Retinal pigment epithelial cell (primary cell): ENCODE measurements at places on chromosomes 3 and 15.

- no peak for DNase-seq
Measured at GRCh38 chr3:67362686-67363085, 291.7 kb downstream of the SUCLG2 start.

DNA sequence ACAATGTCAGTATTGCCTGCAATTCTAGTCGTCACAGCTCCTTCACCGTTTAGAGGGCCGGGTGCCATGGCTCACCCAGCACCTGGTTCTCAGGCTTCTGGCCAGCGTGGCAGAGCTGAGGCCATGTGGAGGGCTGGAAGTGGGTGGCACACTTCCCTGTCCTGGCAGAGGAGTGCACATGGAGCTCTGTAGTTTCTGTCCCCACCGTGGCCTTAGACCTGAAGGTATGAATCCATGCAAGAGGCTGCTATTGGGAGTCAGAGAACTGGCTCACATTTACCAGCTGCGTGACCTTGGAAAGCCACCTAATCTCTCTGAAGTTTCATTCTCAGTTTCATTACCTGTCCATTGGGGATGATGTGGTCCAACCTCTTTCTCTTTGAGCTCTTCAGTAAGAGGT lies 22.2 kb downstream of the EPHB1 start:
- DNase-seq: no peak

DNA sequence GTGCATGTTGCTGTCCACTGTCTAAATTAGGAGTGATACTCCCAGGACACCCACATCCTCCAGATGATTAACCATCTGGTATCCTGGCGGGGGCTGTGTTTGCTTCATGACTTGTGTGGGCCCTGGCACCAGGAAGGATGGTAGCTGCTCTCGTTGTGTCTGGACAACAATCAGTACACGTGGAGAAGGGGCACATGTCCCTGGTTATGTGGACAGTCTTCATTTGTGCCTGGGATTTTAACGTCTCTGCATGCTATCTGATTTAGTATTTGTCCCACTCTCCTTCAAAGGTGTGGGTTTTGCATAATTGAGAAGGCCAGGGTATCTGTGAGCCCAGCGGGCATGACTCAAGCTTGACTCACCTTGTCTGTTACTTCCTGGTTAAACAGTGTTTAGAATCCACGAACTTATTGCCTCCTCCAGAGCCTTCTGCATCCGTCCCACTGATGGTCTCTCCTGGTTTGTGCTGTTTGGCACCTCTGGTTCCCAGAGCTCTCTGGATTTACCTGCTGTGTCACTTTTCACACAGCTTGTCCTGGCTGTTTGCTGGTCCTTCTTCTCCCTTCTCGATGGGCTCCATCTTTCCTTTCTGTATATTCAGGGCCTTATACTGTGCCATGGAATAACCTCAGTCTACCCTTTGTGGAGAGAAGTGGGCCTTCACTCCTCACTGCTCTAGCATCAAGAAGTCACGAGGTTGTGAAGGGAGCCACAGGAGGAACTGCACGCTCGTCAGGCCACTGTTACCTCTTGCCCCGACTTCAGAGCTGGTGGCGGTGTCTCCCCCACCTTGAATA lies 32.5 kb downstream of the ARNT2 start:
- no peak for DNase-seq

GRCh38 chr15:101149864-101150722 lies 101.8 kb downstream of the CHSY1 start:
- no peak for DNase-seq

DNA sequence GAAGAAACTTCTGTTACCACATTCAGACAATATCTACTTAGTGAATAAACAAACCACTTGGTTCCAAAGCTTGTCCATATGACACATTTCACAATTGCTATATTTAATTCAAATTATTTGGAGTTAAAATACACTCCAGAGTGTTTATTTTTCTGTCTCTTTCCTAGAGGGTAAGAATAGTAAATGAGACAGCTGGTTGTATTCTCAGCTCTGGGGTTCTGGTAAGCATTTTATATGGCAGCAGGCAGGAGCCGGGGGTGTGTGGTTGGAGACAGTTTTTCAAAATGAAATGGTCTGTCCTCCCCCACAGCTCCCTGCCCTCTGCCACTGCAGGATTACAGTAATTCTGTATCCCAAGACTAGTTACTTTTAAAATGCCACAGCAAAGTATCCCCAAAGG lies 10.9 kb upstream of the SEC61A1 start:
- DNase-seq: no peak

DNA sequence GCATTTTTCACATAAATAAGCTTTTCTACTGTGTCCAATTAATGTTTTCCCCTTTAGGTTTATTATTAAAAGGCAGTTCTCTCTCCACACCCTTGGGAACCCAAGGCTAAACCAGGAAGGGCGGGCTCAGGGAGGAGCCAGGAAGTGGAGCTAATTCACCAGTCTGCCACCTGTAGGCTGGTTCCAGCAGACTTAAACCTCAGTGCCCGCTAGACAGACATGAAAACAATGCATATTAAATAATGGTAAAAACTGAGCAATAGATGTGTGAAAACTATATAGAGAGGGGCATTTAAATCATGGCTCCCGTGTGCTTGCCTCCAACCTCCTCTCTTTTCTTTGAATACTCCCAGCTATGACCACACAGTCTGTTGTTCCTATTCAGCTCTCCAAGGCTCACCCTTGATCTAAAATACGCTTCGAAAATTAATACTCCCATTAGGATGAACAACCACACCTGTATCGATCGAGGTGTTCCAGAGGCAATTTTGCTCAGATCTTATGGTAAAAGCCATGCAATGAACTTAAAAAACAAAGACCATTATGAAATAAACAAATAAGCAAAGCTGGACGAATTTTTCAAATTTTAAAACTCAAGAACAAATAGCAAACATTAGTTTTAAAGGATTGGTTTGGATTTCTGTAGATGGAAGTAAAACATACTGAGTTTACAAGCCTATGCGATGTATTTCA lies 253.3 kb downstream of the TJP1 start:
- peak; percentile 58 for DNase-seq

DNA sequence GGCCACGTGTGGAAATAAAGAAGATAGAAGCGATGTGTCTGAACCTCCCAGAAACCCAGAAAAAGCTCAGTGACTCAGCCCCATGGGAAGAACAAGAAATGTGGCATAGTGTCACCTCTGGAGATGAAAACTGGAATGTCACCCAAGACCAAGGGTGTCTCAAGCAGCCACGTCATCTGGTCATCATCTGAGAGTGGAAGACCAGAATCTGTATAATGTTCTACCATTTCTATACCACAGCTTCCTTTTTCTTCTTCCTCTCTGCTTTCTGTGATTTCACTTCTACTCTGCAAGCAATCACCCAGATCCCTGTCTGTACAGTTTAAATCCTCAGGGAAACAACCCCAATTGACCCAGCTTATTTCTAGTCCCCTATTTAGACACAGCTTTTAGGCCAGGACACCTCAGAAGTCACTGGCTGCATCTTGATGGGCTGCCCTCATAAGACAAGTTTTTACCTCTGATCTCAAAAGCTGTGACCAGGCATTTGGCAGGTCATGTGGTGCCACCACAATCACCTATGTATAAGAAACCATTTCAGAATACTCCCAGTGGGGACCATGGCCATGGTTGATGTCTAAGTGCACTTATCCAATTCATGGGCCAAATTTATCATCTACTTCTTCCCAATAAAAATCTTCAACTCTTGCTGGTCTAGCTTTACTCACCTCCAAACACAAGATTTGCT lies 278.5 kb upstream of the UMPS start:
- no peak for DNase-seq
